ENCODE measurements at places on chromosomes 1 and 21.
A peak's percentile ranks its signal among the peaks of the same experiment; 100 is the strongest.

- no peak for DNase-seq
Measured at GRCh38 chr1:3403011-3403345, 51.5 kb upstream of the ARHGEF16 start.

- DNase-seq, result no peak
Measured at GRCh38 chr1:220786337-220787068, at the start of gene MTARC1. Gene MTARC1 (plus strand): TSS chr1:220786913. CDS start chr1:220786945, 32 bp downstream.

DNA sequence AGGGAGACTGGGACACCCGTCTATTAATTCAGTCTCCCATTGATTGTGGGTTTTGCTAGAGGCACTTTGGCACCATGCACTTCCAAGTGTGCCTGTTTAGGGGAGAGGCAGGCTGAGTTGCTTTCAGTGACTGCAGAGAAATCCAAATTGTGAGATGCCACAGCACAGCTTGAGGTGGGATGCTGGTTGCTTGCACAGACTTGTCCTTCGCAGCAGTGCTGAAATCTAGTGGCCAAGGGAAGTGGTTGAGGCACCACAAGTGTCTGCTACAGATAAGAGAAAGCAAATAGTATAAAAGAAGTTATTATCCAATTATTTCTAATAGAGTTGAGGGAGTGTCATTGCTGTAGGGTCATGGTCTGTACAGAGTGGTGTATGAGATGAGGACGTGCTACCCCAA, 40.0 kb upstream of the APP start:
- DNase-seq, result no peak

- no peak for DNase-seq
Measured at GRCh38 chr1:156148216-156148615, 5.2 kb upstream of the SEMA4A start.

GRCh38 chr1:149997585-149998262, 12.8 kb downstream of the OTUD7B start:
- no peak for DNase-seq

DNA sequence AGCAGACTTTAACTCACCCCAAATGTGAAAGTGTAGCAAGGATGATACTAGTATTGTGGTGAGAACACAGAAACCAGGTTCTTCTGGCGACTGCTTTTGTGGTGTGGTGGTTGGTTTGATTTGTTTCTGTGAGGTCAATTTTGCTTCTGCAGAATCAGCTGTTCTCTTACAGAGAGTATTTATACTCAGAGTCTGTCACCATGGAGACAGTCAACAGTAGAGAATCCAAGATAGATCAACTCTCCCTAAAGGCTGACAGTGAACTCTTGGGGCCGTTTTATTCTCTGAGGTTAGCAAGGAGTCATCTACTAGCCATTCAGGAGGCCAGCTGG, at the start of gene CFAP107:
Gene CFAP107, plus strand, starts transcription at position 209 of the 332 bp plus-strand sequence. CDS start 231 bp downstream, outside the sequence.
- DNase-seq, result no peak

GRCh38 chr21:45470773-45471524, 66.0 kb downstream of the COL18A1 start:
- DNase-seq, result peak; percentile 64

GRCh38 chr1:112776688-112777087, 61.6 kb upstream of the PPM1J start:
- DNase-seq, result no peak

GRCh38 chr1:55970526-55971110, 608.7 kb downstream of the PLPP3 start:
- no peak for DNase-seq

DNA sequence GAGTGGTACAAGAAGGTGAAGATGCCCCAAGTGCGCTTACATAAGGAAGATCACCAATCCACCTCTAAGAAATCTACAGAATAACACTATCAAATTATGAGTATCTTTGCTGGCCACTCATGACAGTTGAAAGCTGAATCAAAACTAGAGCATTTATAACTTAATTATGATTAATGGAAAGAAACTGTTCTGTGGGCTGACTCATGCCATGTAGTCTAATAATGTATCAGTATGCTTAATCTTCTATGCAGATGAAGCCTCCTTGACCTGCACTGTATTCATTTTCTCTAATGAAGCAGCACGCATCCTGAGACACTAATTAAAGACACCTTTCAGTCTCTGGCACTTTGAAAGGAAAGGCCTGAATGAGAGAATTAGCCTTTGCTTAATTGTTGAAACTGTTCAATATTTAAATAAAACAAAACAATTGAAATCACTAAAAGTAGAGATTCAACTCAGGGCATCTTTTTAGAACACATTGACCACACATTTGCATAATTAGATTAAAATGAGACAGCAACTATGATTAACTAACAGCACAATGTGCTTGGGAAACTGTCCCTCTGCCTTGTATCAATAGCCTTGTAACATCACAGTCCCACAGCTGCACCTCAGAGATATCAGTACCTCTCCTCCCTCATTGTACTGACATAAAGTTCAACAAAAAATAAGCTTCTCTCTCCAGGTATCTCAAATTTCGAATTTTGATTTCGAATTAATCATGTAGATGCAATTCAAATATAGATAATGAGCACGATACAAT, 105.6 kb downstream of the NTPCR start:
- no peak for DNase-seq

DNA sequence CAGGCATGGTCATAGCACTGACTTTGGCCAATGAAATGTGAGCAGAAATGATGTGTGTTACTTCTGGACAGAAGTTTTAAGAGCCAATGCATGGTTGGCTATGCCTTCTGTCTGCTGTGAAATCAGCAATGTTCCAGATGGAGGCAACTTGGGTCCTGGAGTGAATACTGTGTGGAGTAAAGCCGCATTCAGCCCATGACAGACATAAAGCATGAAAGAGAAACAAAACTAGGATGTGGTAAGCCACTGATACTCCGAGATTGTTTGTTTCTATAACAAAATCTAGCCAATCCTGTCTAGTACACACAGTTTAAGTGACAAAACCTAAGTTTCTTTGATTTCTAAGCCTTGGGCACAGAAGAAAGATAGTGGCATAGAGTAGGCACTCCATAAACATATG, 47.1 kb upstream of the ARHGAP29 start:
- DNase-seq, result no peak

DNA sequence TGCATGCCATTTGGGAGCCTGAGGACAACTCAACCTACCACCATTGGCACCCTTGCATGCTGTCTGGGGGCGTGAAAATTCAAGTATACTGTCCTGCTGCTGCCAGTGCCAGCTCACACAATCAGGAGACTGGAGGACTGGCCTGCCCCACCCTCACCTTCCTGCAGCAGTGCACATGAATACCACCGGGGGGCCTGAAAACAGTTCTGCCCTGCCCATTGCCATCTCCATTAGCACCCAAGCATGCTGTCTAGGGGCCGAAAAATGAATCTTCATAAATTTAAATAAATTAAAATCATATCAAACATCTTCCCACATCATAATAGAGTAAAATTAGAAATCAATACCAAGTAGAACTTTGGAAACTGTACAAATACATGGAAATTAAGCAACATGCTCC, 322.1 kb upstream of the TMPRSS15 start:
- no peak for DNase-seq

DNA sequence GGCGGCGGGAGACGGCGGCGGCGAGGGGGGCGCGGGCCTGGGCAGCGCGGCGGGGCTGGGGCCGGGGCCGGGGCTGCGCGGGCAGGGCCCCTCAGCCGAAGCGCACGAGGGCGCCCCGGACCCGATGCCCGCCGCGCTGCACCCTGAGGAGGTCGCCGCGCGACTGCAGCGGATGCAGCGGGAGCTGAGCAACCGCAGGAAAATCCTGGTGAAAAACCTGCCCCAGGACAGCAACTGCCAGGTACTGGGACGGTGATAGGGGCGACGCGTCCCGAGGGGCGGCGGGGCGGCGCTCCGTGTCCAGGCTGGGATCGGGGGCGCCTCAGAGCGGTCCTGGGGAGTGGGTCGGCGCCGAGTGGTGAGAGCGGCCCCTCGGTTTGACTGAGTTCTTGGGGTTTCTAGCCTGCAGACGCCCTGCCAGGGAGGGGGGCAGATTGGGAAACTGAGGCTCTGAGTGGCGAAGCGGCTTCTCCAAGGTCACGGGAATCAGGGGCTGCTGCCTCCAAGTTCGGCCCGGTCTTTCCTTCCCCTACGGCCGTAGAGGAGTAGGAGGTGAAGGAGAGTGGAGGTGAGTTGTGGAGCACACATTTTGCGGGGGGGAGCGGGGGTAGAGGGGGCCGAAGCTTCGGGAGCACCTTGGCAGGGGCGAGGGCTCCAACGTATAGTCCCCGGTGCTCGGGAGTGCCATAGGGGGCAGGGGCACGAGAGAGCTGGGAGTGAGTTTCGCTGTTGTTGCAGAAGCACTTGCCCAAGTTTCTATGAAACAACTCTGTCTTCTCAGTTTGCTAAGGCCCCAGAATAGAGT, 508 bp downstream of the RAVER2 start:
- peak; percentile 6 for DNase-seq

DNA sequence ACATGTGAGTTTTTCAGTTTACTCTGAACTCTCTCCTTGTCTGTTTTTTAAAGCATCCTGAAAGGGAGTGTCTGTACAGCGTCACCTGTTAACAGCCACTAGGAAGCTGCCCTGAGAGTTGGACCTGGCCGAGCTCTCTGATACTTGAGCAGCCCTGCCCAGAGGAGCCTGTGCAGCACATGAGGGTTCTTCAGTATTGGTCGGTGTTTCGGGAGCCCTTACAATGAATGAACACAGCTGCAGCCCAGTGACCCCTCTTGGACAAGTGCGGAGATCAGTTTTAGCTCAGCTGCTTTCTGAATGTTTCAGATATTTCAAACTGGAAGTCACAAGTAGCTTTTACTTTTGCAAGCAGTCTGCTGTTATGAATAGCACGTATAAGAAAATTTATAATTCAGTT, 39.2 kb downstream of the ADARB1 start:
- no peak for DNase-seq

DNA sequence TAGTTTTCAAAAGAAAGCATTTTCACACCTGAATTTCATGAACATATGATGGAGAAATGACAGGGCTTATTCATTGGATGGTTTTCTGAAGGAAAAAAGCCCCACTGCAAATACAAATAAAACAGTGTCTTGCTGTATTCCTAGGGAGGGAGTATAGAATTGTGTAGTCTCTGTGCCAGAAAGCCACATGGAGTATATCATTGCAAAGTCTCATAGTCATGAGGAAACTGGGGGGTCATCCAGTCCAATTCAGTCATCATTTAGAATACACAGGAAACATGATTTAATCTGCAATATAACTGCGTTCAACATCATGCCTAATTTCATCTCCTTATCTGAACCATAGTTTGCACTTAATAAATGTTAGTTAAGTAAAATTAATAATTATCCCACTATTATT, 222.3 kb downstream of the NTNG1 start:
- DNase-seq, result no peak

DNA sequence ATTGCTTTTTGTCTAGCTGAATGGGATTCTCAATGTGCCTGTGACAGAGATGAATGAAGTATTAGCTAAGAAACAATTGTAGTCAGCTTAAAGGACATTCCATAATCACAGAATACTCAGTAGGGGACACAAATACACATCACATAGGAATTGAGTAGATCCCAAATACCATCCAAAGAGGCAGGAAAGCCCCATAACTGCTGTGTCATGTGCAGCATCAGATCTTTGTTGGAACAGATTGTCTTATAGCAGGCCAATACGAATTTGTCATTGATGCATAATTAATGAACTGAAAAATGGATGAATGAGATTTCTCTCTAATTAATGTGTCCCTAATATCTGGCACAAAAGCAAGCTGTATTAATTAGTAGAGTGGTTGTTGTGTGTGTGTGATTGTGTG, 82.3 kb upstream of the S1PR1 start:
- no peak for DNase-seq

- no peak for DNase-seq
Measured at GRCh38 chr1:54848134-54848948, 38.7 kb downstream of the DHCR24 start.

DNA sequence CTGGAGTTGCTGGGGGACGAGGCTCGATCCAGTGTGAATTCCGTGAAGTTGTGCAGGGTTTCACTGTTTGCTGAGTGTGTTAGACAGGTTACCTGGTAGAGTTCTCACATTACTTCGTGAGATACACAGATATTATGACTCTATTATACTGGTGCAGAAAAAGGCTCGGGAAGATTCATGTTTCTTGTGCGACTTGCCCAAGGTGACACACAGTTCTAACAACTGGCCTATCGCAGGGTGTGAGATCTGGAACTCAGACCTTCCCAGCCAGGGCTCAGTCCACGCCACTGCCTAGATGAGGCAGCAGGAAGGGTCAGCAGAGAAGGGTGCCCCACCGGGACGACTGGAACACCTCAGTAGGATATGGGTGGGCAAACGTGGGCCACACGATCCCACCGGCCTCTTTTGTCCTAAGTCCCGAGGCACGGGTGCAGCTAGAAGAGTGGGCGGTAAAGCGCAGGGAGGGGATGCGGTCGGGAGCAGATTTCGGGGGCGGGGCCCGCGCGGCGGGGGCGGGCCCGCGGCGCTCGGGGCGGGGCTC, 296 bp upstream of the RNPEP start:
- DNase-seq, result peak; percentile 73

DNA sequence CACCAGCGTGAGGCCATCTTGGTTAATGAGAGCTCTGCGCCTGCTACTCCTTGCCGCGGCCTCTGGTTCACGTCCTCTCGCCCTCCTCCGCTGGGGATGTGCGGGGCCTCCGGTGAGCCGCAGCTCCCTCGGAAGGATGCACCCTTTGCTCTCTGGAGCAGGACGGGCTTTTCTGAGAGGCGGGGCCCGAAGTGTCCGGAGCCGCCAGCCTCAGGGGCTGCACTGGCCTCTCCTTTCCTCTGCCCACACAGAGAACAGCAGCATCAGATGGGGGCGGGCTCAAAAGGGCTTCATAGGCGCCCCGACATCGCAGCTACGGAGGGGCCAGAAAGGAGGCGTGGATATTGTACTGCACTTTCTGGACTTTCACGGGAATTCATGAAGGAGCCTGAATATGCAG, 284.7 kb downstream of the CAMTA1 start:
- DNase-seq, result no peak

DNA sequence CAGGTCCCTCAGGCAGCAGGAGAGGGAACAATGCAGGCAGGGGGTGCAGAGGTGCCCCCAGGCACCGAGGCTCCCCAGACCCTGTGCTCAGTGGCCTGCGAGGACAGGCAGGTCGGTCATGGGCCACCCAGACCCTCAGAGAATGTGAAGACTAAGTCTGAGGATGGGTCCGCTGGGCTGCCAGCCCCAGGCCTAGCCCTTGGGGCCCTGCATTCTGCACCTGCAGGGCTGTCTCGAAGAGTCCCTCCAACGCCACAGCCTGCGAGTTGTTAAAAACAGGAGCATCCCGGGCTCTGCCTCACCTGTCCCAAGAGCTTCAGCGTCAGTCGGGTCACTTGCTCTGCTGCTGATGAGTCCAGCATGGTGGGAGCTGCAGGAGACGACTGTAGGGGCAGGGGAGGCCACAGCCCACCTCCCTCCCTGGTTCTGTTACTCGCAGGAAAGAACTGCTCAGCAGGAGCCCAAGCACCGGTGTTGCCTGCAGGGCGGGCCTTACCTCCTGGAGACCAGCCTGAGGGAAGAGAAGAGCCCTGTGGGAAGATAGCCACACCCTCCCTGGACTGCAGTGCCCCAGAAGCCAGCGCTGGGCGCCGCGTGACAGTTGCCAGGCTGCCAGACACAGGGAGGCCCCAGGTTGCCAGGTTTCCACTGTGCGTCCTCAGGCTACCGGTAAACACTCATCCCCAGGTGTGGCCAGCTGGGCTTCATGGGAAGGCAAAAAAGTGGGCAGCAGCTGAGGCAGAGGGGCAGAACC, 5.8 kb downstream of the C21orf58 start:
- no peak for DNase-seq

Measured in activated naive CD4-positive, alpha-beta T cell treated with Interleukin-2 at 50 U/mL for 16 hours (primary cell).